Fibroblast of lung (primary cell): ENCODE measurements at places on chromosomes 12 and 14. TPM values are rescaled to one million over a fixed set of nuclear protein-coding genes. Genes with fewer than 3 reads are reported as not detected.

GRCh38 chr12:66337381-66338010 is 35.2 kb downstream of the HELB start:
- DNase-seq = no peak

DNA sequence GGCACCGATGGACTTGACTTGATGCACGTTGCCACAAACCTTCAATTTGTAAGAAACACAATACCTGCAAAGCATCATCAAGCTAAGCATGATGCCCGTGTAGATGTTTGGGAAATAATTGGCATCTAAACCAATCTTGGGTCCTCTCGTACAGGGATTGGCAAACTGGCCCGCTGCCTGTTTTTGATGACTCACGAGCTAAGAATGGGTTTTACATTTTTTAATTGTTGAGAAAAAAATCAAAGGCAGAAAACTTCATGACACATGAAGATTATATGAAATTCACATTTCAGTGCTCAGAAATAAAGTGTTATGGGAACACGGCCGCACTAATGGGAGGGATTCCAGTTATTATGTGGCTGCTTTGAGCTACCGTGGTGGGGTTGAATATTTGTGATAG is 10.9 kb downstream of the MTA1 start:
- peak; percentile 69 for DNase-seq

Gene ACVR1B
- 13.0 and 13.6 TPM in 2 replicates for polyA plus RNA-seq

Gene ERBB3
- polyA plus RNA-seq = 0.59 and 0.92 TPM in 2 replicates

Gene RNFT2
- polyA plus RNA-seq = 0.95 and 4.3 TPM in 2 replicates
